ENCODE measurements at places on chromosomes 1 and 21. TPM values are rescaled to one million over a fixed set of nuclear protein-coding genes. Genes with fewer than 3 reads are reported as not detected.
A peak's percentile ranks its signal among the peaks of the same experiment; 100 is the strongest.

DNA sequence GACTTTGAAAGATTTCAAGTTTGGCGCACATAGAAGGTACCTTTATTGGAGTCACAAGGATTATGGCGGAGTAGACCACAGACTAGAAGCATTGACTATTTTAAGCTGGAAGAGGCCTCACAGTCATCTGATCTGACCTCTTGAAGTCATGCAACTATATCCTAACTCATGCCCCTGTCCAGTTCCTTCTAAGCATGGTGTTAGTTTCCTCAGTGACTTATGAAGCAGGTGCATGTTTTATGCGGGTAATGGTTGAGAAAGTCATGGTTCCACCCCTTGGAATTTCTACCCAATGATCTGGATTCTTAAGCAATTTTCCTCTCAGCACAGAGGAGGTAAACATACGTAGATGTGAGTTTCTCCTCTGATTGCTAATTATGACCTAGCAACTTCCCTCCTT is 11.7 kb downstream of the OLFML3 start:
- DNase-seq, result no peak

DNA sequence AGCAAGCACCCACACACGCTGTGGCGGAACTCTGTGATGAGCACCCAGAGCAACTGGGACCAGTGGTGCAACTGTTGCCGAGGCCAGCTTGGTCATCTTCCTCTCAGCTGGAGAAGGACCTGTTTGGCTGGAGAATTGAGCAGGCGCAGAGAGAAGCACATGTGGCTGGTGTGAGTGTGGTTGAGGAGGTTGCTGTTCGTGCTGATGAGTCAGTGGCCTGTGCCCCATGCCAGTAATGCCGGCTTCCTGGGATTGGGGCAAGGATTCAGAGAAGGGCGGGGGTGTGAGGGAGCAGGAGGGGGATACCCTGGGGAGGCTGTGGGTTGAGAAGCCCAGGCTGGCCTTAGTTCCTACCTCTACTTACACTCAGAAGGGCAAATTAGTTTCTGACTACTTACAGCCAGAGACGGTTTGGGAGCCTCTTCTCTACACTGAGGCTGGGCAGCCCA is 57.5 kb upstream of the EPS8L3 start:
- no peak for DNase-seq

TRIM45 gene
- 0.31 TPM for total RNA-seq

DNA sequence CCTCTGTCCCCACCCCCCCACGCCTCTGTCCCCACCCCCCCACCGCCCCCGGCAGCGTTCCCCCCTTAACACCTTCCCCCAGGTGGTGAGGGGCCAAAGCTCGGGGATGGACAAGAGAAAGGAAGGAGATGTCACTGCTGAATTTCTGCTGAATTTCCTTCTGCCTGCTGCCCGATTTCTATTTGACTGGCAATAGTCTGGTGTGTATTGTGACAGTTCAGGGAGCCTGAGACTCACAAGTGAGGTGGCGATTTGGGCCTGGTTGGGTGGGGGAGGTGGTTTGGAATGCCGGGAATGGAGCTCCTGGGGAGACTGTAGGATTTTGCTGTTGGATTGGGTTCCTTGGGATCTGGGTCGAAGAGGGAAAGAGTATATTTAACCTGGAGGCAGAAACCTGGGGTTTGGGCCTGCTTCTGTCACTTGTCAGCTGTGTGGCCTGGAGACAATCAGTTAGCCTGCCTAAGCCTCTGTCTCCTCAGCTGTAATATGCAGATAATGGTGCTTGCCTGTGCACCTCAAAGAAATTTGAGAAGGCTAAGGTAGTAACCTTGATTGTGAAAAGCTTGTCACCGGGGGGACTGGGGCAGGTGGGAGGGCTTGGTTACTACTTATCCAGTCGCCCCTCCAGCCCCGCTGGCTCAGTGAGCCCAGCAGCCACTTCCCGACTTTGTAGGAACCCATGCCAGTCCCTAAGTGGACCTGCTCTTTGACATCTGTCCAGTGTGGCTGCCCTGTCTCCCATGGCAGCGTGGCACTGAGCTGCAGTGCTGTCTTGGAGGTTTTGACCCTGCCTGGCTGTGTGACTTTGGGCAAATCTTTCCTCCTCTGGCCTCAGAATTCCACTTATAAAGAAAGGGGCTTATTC is 7.7 kb upstream of the LMNA start:
- no peak for DNase-seq

RXFP4 gene
- total RNA-seq, result 0.26 TPM

- no peak for DNase-seq
These were observed 17.6 kb downstream of the PGBD2 start for GRCh38 chr1:248923352-248924338.

- DNase-seq, result no peak
These were observed 22.1 kb downstream of the NEK2 start for GRCh38 chr1:211653293-211653692.

LCE1E gene
- not detected for total RNA-seq

SLC6A9 gene
- total RNA-seq, result 1.9 TPM

DNA sequence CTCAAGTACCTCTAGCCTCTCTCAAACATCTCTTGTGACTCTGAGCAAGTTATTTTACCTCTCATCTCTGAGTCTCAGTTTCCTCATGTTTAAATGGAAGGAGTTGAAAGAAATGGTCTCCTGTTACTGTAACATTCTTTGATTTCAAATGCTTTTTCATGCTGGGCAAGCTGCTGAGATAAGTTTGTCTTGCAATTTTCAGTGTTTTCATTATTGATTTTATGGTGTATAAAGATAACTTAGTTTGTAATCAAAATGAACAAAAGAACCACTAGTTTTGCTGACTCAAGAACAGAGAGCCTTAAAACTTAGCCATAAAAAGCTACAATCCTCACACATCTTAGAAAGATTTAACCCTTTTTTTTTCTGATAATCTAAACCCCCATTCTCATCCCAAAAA is 4.5 kb downstream of the LIPI start:
- no peak for DNase-seq

DNA sequence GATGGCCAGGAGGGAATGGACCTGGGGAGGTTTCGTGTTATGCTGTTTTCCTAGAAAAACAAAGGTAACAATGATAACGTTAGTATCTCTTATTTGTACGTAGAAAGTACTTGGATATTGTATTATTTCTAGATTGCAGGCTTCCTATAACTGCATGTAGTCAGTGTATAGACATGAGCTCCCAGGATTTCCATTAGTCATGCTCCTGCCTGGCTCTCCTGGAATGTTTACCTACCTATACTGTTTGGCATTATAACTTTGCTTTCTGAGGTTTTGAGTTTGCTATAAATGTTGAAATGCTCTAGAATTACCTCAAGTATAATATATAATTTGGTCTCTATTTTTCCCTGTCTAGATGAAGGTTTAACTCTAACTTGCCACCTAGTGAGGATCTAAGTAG is 66.1 kb downstream of the TTC3 start:
- no peak for DNase-seq

SAMD13 gene
- total RNA-seq, result 0.77 TPM

CYP4B1 gene
- total RNA-seq, result not detected

GRCh38 chr21:42769820-42770716 is 109.3 kb downstream of the WDR4 start:
- DNase-seq, result no peak

C21orf58 gene
- 53.9 TPM for total RNA-seq

OR2G6 gene
- not detected for total RNA-seq

DNA sequence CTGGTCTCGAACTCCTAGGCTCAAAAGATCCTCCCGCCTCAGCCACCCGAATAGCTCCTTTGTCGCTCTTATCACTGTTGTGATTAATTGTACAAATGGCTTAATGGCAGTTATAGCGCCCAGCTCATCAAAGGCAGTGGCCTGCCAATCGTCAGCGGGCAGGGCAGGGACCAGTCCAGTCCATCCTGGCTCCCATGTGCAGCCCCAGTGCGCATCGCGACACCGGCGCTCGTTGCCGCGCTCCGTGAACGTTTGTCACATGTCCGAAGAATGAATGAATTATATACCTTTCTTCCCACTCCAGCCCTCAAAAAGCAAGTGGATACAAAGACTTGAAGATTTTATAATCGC is 18.4 kb downstream of the MTX1 start:
- no peak for DNase-seq

DNA sequence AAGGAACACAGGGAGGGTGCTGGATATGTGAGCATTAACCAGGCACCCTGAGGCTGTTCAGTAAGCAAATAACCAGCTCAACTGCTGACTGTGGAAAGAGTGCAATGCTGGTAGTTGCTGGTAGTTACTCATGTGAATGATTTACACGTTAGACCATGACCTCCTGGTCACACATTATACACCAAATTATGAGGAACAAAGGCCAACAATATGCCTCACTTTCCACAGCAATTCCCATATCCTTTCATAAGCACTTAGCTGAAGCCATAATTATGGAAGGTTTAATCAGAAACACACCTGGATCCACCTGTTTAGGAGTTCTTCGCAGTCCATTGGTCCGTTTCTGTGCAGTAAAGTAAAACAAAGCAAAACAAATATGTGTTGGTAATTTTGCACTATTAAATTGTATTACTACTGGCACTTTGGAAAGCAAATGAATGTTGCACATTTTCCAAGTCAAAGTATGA is 281.8 kb downstream of the VAV3 start:
- DNase-seq, result no peak

FOXO6 gene
- not detected for total RNA-seq

DNA sequence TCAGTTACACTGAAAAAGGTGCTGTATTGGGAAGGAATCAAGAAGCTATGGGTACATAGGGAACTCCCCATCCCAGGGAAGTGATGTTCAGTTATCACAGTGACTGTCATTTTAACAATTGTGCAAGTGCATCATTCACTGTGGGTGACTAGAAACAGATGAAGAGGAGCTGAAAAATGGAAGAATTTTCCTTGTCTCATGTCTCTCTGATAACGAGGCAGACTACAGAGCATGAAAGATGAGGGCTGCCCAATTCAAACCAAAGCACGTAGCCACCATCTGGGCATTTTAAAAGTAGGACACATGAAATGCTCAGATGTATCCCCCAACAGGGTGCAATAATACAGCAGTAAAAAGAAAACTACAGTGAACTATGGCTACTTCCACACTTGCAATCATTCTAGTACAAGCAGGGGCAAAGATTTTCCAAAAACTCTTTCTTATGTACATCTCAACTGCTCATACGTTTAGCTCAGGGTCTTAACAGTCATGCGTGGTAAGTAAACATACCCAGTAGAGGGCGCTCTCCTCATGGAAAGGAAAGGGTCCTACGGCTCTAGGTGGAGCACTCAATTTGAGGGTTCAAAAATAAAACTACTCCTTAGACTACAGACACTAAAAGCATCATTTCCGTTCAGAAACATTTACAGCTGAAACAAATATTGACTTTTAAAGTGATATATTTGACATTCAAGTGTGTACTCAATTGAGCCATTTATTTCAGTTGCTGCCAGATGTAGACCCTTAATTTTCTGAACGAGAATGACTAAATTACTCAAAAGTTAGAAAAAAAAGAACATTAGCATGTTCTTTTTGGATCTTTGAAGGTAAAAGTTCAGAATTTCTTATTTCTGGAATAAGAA is 143.2 kb downstream of the KCTD3 start:
- DNase-seq, result no peak

ZNF691 gene
- 12.2 TPM for total RNA-seq

OR2T2 gene
- not detected for total RNA-seq

CRP gene
- total RNA-seq, result not detected

GRCh38 chr1:102588536-102588935 is 519.8 kb downstream of the COL11A1 start:
- no peak for DNase-seq

DNA sequence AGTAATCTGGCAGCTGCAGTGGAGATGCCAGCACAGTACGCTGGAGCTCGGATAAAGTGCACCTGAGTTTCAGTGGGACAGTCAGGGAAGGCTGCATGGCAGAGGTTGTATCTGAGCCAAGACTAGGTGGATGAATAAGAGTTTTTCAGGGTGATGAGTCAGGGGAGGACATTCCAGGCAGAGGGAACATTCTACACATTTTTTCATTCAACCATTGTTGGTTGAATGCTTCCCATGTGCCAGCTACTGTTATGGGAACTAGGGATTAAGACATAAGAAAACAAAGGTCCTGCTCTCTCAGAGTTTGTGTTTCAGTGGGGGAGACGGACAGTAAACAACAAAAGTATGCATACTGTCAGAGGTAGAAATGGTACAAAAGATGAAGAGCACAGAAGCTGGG is 5.2 kb downstream of the LEPR start:
- no peak for DNase-seq

KRTAP12-4 gene
- not detected for total RNA-seq

- DNase-seq, result peak; percentile 45
These were observed 41.4 kb upstream of the LRRC8B start for GRCh38 chr1:89483010-89483756.

HMGN1 gene
- 363 TPM for total RNA-seq

- peak; percentile 33 for DNase-seq
These were observed at the start of gene SNX7 for GRCh38 chr1:98661544-98662355. SNX7 (plus strand) TSS chr1:98661721; CDS start chr1:98661732, 11 bp downstream.

CLCNKB gene
- not detected for total RNA-seq

HTR1D gene
- not detected for total RNA-seq

GRCh38 chr1:41400225-41400624 is 39.0 kb downstream of the FOXO6 start:
- DNase-seq, result no peak

DNA sequence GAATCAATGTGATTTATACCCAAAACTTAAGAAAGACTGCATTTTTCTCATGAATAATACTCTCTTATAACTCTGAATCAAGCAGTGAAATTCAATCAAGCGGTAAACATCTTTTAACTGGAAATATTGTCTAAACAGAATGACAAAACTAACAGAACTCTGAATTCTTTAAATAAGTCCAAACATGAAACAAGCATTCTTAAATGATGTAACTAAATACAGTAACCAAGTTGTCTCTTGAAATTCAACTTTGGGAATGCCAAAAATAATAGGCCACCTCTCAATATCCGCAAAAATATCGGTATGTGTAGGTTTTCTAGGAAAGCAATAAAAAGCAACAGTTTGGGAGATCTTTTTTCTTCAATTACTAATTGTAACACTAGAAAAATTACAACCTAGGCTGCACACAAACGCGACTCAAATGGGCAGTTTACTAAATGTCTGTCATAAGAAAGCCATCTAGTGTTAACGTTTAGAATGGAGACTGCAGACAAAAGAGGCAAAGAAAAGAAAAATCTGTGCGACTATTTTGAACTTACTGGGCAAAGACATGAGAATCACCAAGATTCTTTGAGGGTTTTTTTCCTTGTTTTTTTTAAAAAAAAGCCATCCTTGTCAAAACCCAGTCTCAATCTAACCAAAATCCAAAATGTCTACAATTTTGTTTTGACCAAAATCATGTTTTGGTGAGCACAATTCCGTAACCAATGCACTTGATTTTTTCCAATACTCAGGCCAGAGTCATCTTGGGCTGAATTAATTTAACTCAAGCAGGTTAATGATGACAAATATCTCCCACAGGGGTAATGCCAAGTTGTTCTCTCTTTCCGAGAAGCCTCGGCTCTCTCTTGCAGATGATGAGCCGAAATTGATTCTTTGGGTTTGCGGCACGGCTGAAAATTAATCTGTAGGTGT is 1.3 kb downstream of the SIPA1L2 start:
- DNase-seq, result no peak

SPRR4 gene
- total RNA-seq, result not detected

GRCh38 chr1:43137445-43138052 is 34.5 kb downstream of the EBNA1BP2 start:
- DNase-seq, result no peak

AURKAIP1 gene
- total RNA-seq, result 87.3 TPM

- DNase-seq, result no peak
These were observed 67.1 kb upstream of the PTGFRN start for GRCh38 chr1:116842654-116843053.
